ENCODE measurements at places on chromosomes 12 and 14.

GRCh38 chr12:5556946-5557673 lies 125.2 kb downstream of the NTF3 start:
- no peak for DNase-seq

DNA sequence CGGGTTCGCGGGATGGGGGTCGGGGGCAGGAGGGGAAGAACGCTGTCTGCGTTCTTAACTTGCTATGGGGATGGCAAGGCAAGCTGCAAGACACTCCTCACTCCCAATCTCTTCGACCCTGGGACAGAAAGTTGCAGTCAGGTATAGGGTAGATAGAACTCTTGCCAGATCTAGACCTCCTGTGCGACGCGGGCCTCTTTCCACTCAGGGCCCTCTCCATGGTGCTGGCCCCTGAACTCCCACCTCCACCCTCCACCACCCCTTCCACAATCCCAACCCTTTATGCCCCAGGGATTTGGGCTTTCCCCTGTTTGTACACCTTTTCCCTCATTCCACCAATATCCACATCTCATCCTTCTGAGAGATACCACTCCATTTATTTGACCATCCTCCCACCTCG lies 812 bp downstream of the NABP2 start:
- DNase-seq, result no peak

DNA sequence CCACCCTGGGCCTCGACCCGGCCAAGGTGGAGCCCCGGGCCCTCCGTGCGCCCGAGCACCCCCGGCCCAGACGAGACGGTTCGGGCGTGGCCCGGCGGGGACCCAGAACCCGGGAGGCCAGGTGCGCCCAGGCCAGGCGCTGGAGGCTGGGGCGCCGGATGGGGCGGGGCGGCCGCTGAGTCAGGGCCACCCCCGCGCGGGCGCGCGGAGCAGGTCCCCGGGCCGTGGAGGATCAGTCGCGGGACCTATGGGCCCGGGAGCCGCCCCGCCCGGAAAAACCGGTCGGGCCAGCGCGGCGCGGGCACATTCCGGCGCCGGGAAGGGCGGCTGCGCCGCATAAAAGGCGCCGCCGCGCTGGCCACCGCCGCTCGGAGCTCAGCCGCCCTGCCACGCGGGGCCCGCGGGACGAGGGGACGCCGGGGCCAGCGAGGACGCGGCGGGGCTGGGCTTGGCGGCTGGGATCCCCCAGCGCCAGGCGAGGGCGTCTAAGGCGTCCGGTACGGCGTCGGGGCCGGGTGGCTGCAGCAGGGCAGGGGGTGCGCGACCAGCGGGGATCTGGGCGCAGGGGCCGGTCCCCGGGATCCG lies 21.5 kb upstream of the KIF26A start:
- DNase-seq, result no peak

GRCh38 chr12:59365133-59365532 lies 230.7 kb upstream of the SLC16A7 start:
- no peak for DNase-seq

- DNase-seq, result no peak
These were observed 48.8 kb downstream of the BICDL1 start for GRCh38 chr12:120037851-120038250.

- DNase-seq, result no peak
These were observed 168.8 kb upstream of the BCL2L14 start for GRCh38 chr12:11901701-11902524.

DNA sequence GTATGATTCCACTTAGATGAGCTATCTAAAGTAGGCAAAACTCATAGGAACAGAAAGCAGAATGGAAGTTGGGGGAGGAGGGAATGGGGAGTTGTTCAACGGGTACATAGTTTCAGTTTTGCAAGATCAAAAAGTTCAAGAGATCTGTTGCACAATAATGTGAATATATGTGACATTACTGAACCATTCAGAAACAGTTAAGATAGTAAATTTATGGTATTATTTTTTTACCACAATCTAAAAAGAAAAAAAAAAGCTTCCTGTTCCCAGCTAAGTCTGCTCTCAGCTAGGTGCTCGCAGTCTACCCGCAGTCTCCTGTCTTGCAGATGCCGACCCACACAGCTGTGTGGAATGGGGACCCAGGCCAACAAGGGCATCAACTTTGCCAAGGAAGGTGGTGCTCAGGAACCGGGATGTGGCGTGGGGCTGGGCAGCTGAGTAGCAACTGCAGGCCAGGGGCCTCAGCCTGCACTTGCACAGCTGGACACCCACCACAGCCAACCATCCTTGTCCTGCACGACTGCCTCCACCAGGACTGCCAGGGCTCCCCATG lies 15.3 kb upstream of the ANO6 start:
- no peak for DNase-seq

- DNase-seq, result no peak
These were observed 1.4 kb downstream of the VAMP1 start for GRCh38 chr12:6469092-6469491.

GRCh38 chr14:38137005-38137404 lies 70.7 kb upstream of the SSTR1 start:
- DNase-seq, result no peak

DNA sequence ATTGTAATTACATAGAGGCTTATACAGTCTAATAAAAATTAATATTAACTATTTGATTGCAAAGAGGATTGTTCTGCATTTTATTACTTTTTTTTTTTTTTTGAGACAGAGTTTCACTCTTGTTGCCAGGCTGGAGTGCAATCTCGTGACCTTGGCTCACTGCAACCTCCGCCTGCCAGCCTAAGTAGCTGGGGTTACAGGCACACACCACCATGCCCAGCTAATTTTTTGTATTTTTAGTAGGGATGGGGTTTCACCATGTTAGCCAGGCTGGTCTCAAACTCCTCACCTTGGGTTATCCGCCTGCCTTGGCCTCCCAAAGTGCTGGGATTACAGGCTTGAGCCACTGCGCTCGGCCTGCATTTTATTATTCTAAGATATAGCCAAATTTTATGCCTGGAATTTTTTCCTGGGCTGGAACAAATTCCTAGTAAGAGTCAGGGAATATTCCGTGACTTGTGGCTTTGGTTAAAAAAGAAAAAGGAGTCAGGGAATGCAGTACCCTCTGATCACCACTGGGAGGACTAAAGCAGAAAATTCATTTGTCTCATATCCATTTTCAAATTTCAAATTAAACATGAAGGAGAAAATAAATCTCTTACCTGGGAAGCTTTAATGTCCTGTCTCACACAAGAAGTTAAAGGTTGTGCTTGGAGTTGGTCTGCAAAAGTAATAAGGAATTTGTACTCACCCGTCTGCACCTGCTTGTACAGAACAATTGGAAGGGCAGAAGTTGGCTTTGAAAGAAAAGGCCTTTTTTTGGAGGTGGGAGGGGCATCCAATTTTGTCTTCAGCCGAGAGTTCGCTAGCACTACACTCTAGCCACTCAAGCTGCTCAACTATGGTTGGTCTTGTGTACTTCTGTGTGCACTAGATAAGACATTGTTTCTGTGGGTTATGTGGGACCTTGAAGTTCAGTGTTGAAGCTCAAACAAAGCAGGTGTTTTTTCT lies 8.7 kb downstream of the MARK3 start:
- no peak for DNase-seq

DNA sequence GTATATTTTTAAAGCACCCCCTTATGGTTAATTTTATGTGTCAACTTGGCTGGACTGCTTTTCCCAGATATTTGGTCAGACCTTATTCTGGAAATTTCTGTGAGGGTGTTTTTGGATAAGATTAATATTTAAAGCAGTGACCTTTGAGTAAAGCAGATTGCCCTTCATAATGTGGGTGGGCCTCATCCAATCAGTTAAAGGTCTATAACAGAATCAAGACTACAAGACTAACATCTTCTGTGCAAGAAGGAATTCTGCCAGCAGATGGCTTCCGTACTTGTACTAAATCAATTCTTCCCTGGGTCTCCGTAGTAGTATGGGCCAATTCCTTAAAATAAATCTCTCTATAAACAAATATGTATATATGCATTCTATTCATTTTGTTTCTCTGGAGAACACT lies 257.6 kb downstream of the ETNK1 start:
- DNase-seq, result no peak

DNA sequence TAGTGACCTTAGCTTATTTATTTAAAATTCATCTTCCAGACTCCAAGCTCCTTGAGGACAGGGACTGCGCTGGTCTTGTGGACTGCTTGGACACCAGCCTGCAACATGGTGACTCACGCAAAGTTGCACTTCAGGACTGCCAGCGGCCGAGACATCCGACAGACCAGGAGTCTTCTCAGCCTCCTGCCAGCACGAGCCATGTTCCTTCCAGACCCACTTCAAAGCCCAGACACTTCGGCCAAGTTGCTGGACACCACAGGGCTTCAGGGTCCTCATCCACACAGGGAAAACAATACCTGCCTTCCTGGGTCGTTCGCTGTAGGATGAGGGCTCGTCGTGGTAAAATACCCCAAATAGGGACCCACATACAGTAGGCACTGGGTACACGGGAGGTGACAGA lies 88.7 kb downstream of the BCL11B start:
- no peak for DNase-seq

DNA sequence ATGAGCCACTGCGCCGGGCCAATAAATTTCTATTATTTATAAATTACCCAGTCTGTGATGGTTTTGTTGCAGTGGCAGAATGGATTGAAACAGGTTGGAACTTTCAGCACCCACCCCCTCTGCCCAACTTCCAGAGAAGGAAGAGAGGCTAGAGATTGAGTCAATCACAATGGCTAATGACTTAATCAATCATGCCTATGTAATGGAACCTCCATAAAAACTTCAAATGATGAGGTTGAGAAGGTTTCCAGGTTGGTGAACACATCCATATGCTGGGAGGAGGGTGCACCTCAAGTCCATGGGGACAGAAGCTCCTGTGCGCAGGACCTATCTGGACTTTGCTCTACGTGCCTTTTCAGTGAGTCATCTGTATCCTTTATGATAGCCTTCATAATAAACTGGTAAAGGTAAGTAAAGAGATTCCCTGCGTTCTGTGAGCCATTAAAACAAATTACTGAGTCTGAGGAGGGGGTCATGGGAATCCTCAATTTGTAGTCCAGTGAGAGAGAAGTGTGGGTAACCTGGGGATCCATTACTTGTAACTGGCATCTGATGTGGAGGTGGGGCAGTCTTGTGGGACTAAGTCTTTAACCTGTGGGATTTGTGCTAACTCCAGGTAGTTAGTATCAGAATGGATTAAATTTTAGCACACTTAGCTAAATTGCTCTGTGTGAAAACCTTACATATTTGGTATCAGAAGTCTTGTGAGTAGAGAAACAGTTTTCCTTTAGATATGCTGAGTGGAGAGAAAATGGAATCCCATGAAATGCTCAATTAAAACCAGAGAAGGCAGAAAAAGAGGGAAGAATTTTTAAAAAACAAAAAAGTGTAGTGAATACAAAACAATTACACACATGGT lies 11.7 kb upstream of the NGDN start:
- DNase-seq, result no peak

DNA sequence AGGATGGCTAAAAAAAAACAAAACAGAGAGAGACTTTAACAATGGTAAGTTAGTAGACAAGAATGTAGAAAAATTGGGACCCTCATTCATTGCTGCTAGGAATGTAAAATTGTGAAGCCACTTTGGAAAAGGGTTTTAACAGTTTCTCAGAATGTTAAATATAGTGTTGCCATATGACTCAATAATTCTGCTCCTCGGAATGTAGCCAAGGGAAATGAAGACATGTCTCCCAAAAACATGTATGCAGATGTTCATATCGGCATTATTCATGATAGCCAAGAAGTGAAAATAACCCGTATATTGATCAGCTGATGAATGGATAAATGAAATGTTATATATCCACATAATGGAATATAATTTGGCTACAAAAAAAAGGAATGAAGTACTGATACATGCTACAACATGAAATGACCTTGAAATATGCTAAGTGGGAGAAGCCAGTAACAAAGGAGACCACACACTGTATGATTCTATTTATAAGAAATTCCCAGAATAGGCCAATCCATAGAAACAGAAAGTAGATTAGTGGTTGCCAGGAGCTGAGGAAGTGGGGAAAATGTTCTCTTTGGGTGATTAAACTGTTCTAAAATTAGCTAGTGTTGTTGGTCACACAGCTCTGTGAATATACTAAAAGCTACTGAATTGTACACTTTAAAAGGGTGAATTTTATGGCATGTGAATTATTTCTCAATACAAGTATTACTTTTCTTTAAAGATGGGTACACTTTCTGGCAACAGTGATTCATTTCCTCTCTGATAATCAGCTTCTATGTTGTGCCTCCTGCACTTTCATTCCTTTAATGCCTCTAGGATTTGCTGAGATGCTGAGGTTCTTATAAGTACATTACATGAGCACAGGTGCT lies 132.5 kb downstream of the DAAM1 start:
- DNase-seq, result no peak

DNA sequence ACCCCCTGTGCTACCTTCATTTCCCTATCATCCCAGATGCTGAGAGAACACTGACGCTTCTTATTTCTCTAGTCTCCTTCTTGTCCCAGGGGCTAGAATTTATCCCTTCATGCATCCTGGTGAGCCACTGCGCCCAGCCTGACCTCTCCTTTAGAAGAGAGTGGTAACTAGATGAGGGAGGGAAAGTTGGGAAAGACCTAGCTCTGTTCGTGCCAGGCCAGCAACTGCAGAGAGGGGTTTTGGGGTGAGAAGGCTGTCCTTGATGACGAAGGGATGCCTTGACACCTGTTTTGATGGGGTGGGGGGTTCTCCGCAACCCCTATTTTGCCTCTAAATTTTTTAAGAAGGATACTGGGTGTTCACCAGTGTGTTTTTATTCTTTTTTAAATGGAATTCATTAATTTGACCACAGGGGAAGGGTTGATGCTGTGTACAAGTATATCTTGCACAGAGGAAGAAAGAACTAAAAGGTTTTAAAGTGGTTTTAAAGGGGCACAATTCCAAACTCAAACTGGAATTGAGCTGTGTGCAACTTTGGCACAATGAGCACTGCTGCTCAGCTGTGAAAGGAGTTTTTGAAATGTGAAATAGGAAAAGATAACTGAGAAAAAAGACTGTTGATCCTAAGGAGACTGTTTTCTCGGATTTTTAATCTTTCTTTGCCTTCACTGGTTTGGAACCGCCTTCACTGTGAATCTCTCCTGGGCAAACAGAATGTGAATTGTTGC lies 7.0 kb upstream of the MMP19 start:
- DNase-seq, result no peak

DNA sequence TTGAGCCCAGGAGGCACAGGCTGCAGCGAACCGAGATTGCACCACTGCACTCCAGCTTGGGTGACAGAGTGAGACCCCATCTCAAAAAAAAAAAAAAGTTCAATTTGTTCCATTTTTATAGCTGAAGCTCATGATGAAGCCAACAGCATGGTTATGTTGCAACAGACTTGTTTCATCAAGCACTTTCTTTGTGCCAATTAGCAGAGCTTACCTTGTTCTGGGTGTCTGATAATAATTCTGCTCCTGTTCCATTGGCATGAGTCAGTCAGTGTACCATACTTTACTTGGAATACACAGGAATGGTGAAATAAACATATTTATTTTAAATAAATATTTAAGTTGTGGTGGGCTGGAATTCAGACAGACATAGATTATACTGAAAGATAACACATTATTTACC lies 100.8 kb upstream of the DAAM1 start:
- no peak for DNase-seq

GRCh38 chr12:102436867-102437266 lies 43.5 kb downstream of the IGF1 start:
- no peak for DNase-seq

DNA sequence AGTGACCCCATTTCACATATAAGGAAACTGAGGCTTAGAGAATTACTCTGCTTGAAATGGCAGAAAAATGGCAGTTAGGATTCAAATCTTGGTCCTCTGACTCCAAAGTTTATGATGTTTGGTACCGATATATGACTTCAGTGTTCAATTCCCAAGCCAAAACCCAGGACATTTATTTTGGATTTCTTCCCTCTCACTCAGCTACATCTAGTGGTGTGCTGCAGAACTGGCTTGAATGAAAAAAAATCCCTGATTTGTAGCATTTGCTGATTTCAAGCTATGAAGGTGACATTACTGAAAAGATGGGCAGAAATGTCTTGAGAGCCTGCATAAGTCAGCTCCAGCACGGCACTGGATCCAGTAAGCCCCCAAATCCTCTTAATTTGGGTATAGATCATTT lies 106.4 kb downstream of the EFCAB11 start:
- DNase-seq, result no peak
